ENCODE measurements at places on chromosomes 13 and 19.

DNA sequence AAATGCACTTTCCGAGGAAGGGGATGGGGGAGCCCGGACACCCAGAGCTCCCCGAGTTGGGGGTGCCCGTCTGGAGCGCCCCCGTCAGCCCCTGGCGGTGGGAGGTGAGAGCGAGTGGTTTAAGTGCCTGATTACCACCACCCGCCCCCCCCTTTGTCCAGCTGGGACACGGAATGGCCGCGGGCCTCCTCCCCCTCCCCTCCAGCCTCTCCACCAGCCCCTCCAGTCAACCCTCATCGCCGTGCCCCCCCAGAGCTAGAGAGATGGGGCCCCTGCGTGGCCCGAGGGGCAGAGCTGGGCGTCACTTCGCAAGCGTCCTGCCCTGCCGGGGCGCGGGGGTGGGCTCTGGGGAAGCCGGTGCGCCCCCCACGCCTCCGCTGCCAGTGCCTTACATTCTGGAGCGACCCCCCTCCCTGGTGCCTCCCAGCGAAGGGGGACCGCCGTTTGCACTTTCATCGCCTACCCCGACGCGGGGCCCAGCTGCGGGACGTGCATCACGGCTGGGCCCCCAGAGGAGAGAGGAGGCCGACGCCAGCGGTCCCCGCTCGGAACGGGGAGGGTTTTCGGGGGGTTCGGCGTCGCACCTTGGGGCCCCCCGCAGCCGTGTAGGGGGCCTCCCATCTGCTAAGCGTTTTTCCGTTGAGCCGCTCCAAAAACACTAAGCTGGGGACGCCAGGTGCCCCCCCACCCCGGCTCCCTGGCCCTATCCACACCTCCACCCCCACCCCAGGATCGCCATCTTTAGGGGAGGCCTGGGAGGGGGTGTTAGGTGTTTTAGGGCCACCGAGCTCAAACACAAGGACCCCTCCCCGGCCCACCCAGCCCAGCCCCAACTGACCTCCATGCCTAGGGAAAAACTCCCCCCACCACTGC, 16.4 kb downstream of the SMIM24 start:
- no peak for DNase-seq

DNA sequence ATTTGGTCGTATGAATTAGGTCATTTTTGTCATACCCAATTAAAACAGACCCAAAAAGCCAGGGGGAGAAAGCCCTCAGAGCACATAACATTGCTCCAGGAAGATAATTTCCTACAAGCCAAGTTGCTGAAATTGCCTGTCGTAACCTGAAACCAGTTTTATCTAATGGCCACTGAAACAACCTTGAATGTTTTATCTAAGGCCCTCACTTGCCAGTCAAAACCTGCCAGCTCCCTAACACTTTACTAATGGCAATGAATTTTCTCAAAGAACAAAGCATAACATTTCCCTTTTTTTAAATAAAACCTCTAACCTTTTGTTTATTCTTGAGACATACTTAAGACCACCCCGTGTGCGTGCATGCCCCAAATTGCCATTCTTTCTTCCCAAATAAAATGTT, 496.2 kb upstream of the KLHL1 start:
- no peak for DNase-seq

GRCh38 chr13:98838776-98839175, 86.3 kb upstream of the SLC15A1 start:
- no peak for DNase-seq

DNA sequence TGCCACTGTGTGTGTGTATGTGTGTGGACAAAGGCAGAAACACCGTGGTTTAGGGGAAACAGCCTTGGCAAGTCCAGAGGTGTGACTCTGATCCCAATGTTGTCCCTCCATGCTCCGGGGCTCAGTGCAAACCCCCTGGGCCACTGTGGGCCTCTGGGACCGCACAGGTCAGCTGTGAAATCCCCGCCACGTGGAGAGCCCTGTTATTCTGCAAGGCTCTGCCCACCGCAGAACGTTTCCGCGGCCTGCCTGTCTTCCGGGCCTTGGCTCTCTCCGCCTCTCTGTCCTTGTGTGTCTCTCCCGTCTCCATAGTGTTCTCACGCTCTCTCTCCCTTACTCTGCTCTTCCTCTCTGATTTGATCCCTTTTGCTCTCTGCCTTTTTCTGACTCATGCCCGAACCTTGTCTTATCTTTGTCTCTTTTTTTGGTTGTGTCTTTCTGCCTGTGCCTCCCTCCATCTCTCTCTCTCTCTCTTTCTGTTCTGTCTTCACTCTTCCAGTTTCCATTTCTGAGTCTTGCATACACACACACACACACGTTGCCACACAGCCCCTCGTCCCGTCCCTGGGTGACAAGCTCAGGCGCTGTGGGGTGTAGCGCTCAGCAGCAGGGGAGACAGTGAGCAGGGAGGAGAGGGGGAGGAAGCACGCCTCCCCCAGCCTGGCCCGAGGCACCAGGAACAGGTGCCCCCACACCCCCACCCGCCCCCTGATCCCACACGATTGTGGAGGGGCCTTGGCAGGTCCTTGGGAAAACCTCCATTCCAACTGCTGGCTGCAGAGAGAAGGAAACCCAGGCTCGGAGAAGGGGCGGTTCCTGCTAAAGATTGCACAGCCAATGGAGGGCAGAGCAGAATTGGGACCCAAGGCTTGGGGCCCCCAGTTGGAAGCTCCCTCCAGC, 3.0 kb downstream of the TTYH1 start:
- DNase-seq = peak; percentile 72

- no peak for DNase-seq
These were observed 609.7 kb upstream of the SLITRK1 start for GRCh38 chr13:84491952-84492351.

GRCh38 chr13:107271227-107271626, 703.3 kb upstream of the ARGLU1 start:
- no peak for DNase-seq

DNA sequence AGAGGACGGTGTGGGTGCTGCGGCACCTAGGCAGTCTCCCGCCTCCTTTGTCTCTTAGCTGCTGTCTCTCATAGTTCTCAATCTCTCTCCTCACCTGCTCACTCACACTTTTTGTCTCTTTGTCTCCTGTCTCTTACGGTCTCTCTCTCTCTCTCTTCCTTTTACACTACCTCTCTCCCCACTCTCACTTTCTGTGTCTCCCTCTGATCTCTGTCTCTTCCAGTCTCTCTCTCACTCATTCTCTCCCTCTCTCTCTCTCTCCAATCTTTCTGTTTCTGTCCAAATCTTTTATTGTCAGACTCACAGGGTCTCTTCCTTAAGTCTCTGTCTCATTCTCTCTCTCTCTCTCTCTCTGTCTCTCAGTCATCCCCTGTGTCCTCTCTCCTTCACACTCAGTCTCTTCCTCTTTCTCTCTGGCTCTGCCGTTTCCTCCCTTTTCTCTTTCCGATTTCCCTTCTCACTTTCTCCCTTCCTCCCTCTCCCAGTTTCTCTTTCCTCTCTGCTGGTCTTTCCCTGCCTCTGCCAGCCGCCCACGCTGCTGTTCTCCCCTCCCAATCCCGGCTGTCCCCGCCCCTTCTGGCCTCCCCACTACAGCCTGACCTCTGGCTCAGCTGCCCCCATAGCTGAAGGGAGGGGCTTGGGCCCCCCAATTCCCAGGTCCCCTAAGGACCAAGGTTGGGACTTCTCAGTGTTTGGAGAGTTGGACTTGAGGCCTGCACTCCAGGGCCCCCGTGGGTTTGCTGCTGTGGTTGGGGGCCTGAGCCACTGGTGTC, at the start of gene PLEKHA4:
Gene PLEKHA4 (minus strand): TSS at position 504 of the 773 bp plus-strand sequence. CDS start 997 bp downstream, outside the sequence.
- no peak for DNase-seq
